Neural progenitor cell (in vitro differentiated cells): ENCODE measurements at places on chromosomes 6 and 20.

DNA sequence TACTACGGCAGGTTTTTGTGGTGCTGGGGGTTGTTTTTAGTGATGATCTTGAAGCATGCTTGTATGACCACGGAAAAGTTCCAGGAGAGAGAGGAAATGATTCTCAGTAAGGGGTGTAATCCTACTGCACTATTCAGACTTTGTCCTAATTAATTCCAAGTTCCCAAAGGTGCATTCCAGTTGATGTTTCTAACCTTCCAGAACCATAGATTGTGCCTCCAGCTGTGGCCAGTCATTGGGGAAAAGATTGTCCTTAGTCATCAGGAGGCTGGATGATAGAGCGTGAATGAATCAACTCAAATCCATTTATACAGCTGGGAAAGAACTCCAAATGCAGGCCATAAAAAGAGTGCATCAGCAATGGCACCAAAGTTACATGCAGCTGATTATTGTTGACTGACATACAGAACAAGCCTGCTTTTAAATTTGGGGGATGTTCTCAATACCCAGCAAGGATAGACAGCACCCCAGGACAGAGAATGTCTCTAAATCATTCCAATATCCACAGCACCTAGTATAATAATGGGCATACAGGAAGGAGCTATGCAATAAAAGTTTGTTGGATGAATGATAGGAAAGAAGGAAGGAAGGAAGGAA, 27.8 kb upstream of the PKHD1 start:
- DNase-seq = no peak

- peak; percentile 35 for DNase-seq
Observed at GRCh38 chr20:34581341-34582184, 23.0 kb downstream of the MAP1LC3A start.

DNA sequence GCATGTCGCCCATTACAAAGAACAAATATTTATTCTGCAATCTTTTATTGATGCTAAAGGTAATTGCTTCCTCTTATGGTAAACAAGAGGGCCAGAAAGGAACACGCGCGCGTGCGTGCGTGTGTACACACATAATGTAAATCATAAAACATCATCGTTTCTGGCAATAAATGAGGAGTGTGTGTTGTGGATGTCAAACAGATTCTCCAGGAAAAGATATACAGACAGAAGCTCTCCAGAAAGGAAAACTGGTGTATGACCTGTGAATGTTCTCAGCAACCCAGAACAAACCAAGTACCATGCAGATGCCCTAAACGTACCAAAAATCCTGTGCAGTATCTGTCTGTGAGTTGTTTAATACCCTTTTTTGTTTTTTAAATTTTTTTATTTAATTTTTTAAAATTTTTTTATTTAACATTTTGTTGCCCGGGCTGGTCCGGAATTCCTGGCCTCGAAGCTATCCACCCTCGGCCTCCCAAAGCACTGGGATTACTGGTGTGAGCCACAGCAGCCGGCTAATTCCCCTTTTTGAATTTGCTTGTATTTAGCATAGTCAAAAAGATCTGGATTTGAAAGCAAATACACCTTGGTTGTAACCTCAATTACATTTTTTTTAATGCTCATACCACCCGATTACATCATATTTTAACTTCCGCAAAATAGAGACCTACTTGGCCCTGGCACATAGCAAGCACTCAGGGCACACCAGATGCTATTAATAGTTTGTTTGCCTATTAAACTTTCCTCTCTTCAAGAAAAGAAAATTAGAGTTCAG, 909 bp upstream of the NUDT3 start:
- DNase-seq = no peak

DNA sequence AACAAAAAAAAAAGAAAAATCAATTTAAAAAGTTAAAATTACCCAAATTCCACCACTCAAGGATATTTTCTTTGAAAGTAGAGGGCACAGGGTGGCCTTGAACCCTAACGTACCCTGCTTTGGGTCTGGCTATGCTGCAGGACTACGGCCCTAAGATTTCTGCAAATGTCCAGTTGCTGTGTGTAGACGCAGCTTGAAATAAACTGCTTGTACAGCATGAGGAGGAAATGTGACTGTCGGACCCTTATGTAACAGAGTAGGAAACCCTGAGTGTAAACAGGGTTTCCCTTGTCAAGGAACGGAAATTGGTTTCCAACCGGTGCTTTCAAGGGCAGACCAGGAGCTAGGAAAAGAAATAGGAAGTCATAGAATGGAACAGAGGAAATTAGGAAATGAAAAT, 60.7 kb upstream of the SHLD1 start:
- DNase-seq = no peak

DNA sequence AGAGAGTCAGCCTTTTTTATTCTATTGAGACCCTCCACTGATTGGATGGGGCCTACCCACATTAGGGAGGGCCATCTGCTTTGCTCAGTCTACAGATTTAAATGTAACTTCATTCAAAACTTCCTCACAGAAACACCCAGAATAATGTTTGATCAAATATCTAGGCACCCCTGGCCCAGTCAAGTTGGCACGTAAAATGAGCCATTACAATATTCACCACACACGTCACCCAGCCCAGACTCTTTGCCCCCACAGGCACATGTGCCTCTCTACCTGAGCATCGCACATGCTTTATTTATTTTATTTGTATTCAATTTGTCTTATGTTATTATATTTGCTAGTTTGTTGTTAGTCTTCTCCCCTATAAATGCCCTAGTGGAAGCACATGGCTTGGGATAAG, 70.9 kb upstream of the EYA2 start:
- DNase-seq = no peak

DNA sequence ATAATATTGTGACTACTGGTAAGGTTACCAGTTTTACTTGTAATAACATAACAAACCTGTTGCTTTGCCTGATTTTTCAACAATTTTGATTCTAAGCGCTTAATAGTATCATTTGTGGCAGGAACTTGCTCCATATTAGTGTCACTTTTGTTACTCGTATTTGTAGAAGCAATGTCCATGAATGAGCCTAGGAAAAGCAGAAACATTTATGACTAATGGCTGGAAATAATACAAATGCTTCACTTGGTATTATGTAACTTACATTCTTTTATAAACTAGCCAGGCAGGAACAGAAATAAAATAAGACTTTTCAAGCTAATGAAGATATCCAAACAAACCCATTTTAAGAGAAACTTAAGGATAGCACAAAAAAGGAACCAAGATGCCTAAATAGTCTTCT, 38.9 kb downstream of the MAP3K7 start:
- no peak for DNase-seq

GRCh38 chr6:56278171-56278591, 30.8 kb upstream of the COL21A1 start:
- peak; percentile 81 for DNase-seq

DNA sequence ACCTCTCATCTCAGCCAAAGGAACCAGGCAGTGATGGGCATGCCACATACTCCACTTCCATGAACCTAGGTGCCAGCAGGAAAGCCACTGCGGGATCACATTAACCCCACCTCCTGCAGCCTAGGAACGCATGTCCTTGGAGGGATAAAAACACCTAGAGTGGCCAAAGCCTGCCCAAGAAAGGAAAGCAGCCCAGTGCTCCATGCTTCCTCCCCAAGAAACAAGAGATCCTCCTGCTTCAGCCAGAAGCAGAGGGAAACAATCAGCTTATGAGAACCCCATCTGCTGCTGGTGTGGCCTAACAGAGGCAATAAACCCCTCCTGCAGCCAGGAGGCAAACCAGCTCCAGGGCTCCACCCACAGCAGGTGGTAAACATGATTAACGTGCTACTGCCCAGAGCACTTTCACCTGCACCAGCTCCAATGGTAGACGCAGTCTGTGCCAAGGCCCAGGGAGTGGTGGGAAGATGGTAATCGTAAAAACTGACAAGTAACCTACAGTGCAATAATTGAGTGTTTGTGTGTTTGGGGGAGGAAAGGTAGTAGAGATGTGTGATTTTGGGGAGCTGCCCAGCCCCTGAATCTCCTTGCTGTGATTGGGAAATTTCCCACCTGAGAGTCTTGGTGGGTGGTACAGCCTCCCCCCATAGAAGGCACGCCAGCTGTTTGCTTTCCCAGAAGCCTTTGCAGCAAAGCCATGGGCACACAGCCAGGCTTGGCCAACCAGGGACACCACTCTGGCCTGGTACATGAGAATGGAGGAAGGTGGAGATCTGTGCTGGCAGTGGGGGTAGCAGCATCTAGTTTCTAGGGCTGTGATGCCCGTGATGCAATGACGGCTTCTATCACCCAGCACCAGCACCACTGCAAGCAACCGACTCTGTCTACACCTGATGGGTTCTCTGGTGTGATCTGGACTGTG, 50.6 kb upstream of the TBC1D7 start:
- DNase-seq = no peak

GRCh38 chr20:21583486-21584168, 69.8 kb upstream of the NKX2-2 start:
- no peak for DNase-seq

- DNase-seq = no peak
Observed at GRCh38 chr6:90351696-90352095, 55.1 kb upstream of the BACH2 start.

DNA sequence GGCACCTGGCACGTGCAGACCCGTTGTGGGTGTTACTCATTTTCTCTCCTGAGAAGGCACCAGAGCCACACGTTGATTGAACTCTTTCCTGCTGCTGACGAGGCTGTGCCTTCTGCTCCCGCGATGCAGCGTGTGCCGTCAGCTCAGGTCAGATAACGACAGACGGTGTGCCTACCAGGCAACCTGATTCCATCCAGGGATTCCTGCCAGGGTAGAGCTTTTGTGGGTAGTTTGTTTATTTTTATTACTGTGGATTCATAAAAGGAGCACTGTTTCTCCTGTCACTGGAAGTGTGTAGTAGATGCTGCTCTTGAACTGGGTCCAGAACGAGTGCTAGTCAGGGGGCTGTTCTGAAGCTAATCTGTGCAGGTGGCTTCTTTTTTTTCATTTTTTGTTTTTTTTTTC, 20.7 kb downstream of the PRPF6 start:
- no peak for DNase-seq

GRCh38 chr6:127457456-127458064, 1.6 kb downstream of the KIAA0408 start:
- no peak for DNase-seq

GRCh38 chr6:43947860-43948259, 177.8 kb downstream of the VEGFA start:
- no peak for DNase-seq

- no peak for DNase-seq
Observed at GRCh38 chr6:97207383-97207782, 75.6 kb downstream of the MMS22L start.

- DNase-seq = no peak
Observed at GRCh38 chr6:111644893-111645430, 39.3 kb upstream of the TRAF3IP2 start.

GRCh38 chr20:6053776-6054688, at the start of gene LRRN4:
LRRN4 (minus strand) TSS chr20:6054060; CDS start chr20:6052799, 1,261 bp downstream.
- DNase-seq = peak; percentile 25

DNA sequence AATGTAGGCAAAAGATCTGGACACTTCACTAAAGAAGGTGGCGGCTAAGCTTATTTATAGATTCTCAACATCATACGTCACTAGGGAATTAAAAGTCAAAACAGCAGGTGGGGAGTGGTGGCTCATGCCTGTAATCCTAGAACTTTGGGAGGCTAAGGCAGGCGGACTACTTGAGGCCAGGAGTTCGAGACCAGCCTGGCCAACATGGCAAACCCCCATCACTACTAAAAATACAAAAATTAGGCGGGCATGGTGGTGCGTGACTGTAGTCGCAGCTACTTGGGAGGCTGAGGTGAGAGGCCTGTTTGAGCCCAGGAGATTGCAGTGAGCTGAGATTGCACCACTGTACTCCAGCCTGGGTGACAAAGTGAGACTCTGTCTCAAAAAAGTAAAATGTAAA, 74.6 kb downstream of the GPX5 start:
- no peak for DNase-seq

GRCh38 chr6:7617801-7618764, 28.1 kb downstream of the SNRNP48 start:
- DNase-seq = no peak

DNA sequence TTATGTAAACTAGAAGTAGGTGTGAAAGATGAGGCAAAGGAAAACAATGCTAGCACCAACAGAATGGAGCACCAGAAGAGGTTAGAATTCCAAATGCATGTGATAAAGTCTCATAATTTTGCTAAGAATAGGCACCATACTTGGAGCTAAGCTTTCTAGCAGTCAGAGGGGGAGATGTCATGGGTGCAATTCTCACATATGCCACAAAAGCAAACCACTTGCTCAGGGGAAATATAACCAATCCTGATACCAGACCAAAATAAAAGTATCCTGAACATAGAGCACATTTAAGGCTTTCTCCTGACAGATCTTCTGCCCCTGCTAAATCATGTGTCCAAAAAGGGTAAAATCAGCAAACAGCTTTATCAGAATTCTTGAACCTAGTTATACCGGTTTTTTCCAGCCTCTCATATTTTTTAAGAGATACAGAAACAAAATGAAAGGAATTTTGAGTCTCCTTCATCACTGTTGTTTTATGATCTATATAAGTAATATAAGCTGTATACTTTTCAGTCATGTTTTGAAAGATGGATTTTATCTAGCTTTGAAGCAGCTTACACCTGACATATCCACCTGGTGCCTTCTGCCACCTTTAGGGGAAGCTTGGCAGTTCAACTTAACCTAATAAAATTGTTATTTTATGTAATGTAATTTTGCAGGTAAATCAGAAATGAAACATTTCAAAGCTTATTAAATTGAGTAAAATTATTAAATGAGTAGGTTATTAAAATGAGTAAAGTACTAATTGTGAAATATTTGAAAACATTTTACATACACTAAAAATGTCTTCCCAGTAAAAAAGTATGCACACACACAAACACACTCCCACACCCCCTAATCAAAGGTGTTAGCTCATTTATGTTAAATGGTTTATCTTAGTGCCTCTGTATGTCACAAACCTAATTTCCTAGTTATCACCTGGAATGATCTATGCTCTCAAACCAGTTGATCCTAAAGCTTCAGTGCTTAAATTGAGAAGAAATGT, 2.8 kb downstream of the SPO11 start:
- DNase-seq = no peak

GRCh38 chr6:22327881-22328280, 31.0 kb upstream of the PRL start:
- DNase-seq = no peak

GRCh38 chr6:25698631-25699030, 46.6 kb downstream of the SCGN start:
- no peak for DNase-seq

GRCh38 chr6:99592900-99593299, 13.7 kb upstream of the PRDM13 start:
- no peak for DNase-seq
